ENCODE measurements at places on chromosomes 16 and 17.

DNA sequence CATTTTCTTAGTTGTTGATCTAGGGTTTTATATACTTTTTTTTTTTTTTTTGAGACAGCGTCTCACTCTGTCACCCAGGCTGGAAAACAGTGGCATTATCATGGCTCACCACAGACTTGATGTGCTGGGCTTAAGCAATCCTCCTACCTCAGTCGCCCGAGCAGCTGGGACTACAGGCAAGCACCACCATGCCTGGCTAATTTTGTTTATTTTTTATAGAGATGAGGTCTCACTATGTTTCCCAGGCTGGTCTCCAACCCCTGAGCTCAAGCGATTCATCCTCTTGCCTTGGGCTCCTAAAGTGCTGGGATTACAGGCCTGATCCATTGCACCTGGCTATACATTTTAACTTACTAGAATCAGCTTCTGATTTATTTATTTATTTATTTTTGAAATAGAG, 34.2 kb upstream of the ATP2A3 start:
- no peak for DNase-seq

- no peak for DNase-seq
Observed at GRCh38 chr16:81997738-81998137, 13.5 kb downstream of the SDR42E1 start.

DNA sequence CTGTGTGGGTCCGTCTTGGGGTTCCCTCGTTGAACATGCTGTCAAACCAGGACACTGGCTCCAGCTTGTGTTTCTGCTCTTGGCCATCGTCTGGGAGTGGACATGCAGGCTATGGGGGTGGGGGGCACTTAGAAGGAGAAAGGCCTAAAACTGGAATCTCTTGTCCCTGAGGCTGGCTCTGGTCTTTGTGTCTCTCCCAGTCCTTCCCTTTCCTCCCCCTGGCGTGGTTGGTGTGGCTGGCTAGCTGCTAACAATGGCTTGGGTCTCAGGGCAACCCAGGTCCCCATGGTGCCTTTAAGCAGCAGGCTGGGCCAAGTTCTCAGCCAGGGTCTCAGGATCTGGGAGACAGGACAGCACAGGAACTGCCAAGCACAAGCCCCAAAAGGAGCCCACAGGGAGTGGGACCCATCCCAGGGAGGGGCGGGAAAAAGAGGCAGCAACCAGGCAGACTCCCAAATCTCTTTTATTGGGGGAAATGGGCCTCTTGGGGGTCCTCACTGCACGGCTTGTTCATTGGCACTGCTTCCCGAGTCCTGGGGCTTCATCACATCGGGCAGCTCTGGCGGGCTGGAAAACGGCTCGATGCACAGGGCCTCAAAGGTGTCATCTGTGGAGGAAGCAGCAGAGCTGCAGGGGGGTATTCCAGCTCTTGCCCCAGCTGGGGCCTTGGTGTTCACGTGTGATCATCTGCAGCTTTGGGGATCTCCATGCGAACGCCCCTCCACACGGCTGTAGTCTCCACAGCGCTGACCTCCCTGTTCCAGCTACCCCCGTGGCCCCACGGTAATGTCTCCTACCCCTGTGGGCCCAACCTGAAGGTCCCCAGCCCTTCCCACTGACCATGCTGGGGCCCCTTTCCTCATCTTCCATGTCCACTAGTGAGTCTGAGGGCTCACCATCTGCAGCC, 5.3 kb downstream of the ELOB start:
- no peak for DNase-seq

DNA sequence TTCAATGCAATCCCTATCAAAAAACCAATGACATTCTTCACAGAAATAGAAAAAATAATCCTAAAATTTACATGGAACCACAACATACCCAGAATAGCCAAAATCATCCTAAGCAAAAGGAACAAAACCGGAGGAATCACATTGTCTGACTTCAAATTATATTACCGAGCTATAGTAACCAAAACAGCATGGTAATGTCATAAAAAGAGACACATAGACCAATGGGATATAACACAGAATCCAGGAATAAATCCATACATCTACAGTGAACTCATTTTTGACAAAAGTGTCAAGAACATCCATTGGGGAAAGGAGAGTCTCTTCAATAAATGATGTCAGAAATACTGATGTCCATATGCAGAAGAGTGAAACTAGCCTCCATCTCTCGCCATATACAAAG, 105.8 kb upstream of the CORO6 start:
- no peak for DNase-seq

DNA sequence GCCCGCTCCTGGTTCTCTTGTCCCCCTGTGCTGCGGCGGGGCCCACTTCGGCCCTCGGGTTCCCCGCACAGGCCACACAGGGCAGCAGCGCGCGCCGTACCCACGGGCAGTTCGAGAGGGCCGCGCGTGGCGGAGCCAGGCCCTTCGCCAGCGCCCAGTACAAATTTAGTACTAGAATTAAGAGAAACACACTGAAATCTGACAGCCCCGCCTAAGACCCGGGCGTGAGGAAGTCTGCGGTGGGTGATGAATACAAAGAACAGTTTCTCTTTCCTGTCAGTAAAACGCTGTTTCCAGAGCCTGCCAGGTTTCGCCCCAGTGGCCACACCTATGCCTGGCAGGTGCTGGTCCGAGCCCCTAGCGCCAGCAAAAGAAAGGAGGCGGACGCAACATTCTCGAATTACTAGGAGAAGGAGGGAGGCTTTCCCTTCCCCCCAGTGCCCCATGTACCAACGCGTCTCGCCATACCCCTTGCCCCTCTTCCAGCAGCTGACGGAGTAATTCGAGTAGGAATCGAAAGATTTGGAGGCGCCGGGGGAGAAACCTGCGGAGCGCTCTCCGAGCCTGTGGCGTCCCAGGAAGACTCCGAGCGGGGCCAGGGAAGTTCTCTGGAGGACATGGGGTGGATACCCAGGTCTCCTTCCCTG, 591 bp upstream of the SLFN5 start:
- peak; percentile 83 for DNase-seq

DNA sequence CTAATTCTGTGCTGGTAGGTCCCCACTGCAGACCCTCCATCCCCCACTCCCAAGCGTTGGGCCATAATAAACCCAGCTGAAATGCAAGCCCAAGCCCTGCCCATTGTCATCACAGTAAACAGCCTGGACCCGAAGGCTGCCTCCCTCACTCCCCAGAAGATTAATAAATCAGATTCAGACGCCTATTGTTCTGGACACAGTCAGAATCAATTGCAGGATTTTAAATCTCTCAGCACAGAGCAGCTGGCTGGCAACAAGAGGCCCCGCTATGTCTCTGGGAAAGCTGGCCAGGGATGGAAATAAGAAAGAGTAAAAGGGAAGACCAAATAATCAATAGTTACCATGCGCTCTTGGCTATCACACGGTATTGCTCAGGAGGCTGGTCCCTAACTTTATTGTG, 93.9 kb downstream of the C17orf67 start:
- DNase-seq: no peak

DNA sequence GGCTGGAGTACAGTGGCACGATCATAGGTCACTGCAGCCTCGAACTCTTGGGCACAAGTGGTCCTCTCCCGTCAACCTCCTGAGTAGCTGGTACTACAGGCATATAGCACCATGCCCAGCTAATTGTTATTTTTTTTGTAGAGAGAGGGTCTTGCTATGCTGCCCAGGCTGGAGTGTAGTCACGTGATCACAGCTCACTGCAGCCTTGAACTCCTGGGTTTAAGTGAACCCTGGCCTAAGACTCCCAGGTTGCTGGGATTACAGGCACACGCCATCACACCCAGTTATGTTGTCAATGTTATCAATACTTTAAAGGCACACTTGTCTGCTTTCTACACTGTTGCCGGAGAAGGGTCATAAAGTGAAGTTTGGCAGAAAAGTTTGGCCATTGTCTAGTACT, 22.0 kb upstream of the LASP1NB start:
- DNase-seq: no peak

GRCh38 chr16:14105760-14106375, 34.7 kb downstream of the MRTFB start:
- DNase-seq: no peak

DNA sequence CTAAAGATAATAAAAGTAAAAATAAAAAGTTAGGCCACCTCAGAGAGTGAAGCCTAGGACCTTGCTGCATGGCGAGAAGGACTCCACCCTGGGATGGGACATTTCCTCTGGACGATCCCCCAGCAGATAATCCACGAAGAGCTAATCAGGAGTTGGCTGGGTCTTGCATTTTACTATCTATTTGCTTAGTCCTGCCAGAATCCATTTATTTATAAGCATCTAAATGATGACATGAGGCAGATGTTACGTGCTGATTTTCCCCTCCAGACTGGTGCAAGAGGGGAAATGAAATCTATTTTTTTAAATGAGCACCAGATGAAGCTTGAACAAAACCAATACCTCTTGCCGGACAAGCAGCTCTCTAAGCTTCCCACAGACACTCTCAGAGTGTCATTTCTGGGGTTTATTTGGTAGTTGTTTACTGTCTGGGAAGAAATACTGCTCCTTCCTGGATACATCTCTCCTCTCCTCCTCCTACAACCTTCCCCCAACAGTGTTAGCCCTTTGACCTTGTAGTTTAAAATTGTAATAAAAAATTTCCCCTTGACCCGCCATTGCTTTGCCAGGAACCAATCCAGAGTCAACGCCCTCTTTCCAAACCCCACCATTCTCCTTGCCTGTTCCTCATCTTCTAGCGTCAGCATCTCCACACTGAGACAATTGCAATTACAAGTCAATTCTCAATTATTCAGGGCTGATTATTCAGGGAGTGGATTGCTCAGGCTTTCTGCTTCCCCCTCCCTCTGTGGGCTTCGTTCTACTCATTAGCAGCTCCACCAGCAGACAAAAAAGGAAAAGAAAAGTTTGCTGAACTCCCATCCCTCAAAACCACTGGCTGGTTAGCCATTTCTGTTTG, 63.0 kb downstream of the GSG1L start:
- DNase-seq: no peak

- no peak for DNase-seq
Observed at GRCh38 chr16:9447195-9447551, 355.7 kb downstream of the HAPSTR1 start.

- DNase-seq: no peak
Observed at GRCh38 chr17:74767111-74767516, 9.0 kb downstream of the NAT9 start.
